KG1 (cell line): ENCODE measurements at places on chromosomes 12 and 14.
A peak's percentile ranks its signal among the peaks of the same experiment; 100 is the strongest.

GRCh38 chr14:102554821-102555819 is 37.3 kb upstream of the RCOR1 start:
- DNase-seq = no peak

GRCh38 chr12:6230321-6231110 is 30.3 kb downstream of the CD9 start:
- DNase-seq = no peak

GRCh38 chr12:118493962-118494361 is 117.6 kb downstream of the SUDS3 start:
- DNase-seq = no peak

- no peak for DNase-seq
Measured at GRCh38 chr12:59763835-59764234, 168.0 kb downstream of the SLC16A7 start.

DNA sequence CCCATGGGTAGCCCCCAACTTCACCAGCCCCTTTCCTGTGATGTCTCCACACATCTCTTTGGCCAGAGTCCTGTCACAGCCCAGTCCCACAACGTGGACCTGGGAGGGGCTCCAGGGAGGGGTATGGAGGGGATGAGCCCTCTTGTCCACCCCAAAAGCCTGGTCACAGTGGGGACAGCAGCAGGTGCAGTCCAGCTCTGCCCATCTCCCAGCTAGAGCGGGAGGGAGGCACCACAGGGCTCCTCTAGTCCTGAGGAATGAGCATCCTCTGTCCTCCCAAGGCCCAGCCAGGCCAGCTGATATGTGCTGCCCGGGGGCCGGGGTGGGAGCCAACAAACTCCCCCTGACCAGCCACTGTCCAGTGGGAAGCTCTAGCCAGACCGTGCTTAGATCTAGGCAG is 43.5 kb upstream of the EIF5 start:
- DNase-seq = no peak

DNA sequence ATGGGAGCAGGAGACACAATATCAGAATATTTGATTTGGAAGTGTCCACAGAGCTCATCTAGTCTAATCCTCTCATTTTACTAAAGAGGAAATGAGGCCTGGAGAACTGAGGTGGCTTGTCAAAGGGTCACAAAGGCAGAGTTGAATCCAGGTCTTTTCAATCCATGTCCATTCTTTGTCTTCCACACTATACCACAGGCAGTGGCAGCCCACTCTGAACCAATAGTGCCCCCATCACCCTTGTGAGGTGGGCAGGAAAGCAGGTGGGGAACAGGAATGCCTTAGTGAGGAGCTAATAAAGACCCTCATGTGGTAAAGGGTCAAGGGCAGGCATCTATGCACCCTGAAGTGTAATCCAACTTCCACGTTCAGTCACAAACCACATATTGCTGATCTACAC is 134.8 kb upstream of the EGLN3 start:
- no peak for DNase-seq

DNA sequence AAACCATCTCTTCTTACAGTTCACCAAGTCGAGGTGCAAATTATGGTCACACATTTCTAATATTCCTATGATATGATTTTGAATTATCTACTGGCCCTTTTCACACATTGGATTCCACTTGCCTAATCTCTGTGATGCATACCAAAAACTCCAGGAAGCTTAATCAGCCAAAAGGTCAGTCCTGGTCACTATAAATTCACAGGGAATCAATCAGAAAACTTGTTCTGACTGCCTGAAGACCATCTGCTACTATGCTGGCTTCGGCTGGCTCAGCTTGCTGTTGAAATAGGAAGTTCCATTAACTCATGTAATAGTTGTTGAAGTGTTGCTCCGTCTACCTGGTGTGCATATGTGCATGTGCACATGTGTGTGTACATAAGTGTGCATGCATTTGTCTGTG is 142.8 kb upstream of the FLRT2 start:
- DNase-seq = no peak

- peak; percentile 70 for DNase-seq
Measured at GRCh38 chr14:75522224-75522982, at the start of gene BATF. TSS of gene BATF (plus strand) at chr14:75522469. CDS start at chr14:75522683, 214 bp downstream.

DNA sequence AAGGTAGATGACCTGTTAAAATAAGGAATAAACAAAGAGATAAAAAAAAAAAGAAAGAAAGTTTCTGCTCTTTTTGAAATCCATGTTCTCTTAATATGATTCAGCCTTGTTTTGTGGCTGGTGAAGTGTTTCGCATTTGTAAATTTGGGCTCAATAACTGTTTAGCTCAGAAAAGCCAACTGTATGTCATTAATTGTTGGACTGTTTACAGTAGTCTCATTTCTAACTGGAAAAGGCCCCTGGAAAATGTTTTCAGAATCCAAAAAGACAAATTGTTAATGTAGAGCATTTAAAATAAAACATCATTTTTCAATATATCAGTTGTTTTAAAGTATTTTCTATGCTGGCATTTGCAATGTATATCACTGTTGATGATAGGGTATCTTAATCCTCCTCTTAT is 47.4 kb upstream of the DYRK2 start:
- no peak for DNase-seq

DNA sequence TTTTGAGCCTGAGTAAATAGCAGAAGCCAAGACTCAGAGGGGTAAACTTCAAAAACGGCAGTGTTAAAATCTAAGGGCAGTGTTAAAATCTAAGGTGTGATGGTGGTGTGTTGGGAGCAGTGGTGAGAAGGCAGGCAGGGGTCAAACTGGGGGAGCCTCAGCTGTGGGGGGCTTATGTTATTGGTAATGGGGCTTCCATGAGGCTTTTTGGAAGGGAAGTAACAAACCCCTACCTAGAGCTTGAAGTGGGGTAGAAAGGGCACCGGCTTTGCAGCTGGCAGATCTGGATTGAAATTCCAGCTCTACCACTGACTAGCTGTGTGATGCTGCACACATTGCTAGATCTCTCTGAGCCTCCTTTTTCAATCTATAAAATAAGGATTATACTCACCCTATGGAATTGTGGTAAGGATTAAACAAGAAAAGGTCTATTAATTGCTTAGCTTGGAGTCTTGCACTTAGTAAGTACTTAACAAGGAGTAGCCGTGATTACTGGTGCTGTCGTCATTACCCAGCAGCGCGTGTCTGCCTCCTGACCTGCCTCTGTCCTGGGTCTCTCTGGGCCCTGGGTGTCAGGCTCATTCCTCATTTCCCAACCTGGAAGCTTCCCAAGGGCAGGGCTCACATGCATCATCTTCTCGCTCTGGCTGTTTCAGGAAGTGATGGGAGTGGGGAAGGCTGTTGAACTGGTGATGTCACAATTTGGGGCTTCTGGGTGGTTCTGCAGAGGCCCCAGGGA is 18.5 kb upstream of the KRT80 start:
- DNase-seq = no peak

DNA sequence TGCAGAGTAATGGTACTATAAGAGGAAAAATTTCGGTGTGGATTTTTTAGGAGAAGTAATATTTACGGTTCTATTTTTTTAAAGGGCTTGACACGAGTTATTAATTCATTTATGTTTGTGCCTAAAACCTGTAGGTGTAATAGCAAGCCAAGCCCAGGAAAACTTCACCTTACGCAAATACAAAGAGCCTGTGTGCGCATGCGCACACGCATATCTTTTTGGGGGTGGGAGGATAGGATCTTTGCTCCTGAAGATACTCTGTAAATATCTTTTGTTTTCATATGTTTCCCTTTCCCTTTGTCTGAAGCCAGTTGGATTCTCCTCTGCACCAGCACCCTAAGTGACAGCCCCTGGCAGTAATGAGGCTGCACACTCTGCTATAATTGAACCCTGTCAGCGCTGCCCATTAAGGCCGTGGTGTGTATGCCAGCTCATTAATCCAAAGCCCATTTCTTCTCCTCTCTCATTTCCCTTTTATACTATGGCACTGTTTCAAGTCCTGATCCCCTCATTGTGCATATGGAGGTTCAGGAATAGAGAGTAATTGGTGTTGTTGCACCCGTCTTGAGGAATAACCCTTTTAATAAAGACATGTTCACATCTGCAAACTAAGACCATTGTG is 327.2 kb upstream of the E2F7 start:
- no peak for DNase-seq

DNA sequence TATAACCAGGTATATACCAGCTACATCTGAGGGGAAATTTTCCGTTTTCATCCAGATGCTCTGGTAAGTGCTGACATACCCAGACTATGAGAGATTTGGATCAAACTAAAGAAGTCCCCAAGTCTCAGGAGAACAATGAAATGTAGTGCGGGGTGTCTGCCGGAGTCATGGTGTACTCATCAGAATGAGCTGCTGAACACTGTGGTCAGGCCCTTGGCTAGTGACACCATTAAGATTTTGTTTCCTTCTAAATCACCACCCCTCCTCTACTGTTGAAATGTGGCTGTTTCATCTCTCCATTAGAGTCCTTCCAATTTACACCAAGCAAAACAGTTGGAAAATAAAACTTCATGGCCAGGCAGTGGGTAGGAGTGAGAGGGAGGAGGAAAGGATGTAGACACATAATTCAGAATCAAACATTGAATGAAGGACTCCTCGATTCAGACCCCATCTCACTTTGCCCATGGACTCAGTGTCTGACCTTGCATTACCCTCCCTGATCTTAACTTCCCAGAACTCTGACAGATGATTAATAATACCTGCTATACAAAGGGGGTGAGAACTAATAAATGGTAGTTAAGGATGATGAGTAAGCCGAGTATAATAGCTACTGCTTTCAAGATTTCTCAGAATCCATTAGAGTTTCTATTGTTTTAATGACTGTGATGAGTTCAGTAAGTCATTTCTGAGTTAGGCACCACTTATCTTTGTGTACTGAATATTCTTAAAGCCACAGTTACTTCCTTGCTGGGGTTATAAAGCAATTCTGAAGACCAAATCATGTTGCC is 127.4 kb downstream of the CRADD start:
- DNase-seq = no peak

GRCh38 chr12:75891072-75891471 is 140.5 kb downstream of the PHLDA1 start:
- no peak for DNase-seq

DNA sequence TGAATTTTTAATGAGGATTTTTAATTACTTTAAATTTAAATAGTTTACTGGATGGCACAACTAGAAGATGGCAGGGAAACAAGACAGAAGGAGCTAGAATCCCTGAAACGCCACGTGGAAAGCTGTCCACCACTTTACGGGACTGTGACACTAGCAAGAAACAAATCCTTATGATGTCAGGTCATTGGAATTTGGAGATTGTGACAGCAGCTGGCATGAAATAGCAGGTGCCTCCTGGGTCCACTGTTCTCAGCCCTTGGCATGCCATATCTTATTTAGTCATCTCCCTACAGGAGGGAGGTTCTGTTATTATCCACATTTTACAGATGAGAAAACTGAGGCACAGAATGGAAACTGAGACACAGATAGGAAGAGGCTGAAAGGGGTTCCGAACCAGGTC is 113.8 kb downstream of the BCL11B start:
- DNase-seq = no peak

GRCh38 chr12:104132351-104132956 is 5.6 kb downstream of the NFYB start:
- no peak for DNase-seq

GRCh38 chr14:32251530-32251929 is 48.5 kb upstream of the RNU6-8 start:
- no peak for DNase-seq

GRCh38 chr12:75909714-75910656 is 121.6 kb downstream of the PHLDA1 start:
- DNase-seq = no peak

- no peak for DNase-seq
Measured at GRCh38 chr12:89372584-89373370, 20.5 kb upstream of the DUSP6 start.

- no peak for DNase-seq
Measured at GRCh38 chr12:121300083-121300819, 3.7 kb upstream of the CAMKK2 start.

- no peak for DNase-seq
Measured at GRCh38 chr14:92503756-92504491, 9.7 kb upstream of the RIN3 start.

DNA sequence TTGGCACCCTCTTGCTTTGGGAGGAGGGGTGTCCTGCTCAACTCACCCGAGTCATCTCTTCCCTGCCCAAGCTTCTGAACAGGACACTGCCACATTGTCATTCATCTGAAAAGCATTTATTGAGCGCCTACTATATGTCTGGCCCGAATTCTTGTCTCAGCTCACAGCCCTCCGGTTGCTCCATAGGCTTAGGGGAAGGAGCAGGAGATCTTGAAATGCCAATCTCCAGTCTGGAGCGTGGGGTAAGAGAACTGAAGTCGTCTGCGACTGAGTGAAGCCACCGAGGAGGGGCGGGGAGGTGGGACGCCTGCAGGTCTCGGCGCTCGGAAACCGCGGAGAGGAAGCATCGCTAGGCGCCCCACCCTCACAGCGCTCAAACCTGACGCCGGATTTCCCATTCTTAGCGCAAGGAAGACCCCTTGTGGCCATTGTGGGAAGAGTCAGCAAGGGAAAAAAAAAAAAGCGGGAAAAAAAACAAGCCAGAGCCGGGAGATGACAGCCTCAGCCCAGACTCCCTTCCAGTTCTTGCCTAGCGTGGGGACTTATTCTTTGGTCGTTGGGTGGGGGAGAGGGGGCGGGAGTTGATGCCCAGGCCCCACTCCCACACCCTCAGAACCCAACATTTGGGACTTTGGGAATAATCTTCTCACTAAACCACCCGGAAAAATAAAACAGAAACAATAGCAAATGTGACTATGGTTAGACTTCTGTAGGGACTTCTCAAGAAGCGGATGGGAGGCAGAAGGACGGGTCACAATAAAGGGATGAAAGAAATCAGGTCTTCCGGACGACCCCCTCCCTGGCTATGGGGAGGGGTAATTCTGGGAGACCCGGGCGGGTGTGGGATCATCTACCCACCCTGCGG is 28.2 kb upstream of the SMUG1 start:
- DNase-seq = peak; percentile 29

- DNase-seq = no peak
Measured at GRCh38 chr14:68574461-68574860, 218.4 kb downstream of the ZFP36L1 start.

DNA sequence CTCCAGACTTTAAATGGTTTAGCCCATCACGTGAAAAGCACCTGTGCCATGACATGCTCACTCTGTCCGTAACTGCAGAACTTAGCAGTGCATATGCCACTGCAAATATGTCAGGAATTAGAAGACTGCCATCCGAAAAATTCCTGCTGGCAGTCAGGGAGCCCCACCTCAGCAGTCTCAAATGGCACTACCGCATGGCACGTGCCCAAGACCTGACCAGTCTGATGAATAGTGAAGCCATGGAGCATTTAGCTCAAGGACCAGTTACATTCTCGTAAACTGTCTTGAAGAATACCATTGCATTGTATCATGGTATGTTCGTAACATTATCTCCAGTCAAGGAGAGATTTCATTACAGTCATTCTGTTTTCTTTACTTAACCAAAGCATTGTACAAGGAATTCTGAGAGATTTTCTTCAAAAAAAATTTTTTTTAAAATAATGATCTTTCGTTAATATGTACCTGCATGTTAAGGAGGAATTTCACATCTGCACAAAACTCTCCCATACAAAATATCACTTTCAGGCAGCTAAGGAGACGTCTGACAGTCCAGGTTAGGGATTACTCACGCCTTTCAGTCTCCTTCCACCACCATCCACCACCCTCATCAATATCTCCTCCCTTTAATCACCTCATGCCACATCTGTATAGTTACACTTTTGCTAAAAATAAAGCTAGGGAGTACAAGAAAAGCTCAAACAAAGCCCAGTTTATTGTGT is 138.5 kb downstream of the ANO2 start:
- no peak for DNase-seq

GRCh38 chr12:97336900-97337751 is 125.5 kb upstream of the RMST start:
- DNase-seq = no peak
